Hypothalamus (tissue), 51 donors: ENCODE measurements at places on chromosomes 7 and 10.

DNA sequence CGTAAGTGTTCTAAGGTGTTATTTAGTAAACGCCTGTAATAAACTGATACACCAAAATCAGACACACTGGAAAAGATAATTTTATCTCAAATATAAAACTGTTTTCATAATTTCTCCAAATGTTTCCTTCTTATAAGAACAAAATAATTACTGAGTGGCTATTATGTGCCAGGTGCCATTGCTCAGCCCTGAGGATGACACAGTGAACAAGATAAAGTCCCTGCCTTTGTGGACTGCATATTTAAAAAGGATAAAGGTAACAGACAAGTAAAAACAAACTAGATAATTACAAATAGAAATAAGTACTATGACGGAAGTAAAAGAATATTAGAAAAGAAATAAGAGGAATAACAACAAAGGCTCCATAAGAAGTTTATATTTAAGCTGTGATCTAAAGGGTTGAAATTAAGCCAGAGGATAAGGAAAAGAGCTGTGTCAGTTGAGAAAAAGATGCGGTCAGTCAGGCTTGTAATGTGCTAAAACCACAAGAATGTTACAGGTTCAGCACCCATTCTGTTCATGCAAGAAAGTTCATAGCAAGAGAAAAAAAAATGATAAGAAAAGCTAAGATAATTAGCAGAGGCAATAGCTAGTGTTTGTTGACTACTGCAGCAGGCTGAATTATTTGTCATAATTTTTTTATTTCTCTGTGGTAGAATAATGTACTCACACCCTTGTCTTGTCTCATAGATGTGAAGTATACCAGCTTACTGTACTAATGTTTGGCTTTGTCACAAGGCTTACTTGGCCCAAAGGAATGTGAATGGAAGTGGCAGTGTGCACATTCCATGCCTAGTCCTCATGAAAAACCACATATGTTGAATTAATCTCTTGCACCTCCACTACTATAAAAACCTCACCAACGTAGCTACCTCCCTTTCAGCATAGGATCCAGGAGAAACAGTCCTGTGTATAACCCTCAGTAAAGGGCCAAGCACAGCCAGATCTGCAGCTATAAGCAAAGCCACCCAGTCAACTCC, 75.1 kb downstream of the CRPPA start:
- DNase-seq, result no peak

DNA sequence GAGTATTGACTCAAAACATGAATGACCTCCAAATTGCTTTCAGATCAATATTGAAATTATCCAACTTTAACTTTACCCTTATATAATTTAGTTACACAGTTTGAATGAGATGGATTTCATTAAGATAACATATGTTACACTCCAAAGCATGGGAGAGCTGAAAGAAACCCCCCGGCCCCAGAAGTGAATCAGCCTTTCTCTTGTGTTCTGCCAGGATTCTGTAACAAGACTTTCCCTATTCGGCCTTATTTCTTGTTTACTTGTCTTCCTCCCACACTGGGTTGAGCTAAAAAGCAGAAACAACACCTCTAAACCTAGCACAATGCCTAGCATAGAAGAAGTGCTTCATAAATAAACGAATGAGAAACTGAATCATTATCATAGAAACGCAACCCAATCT, 224.8 kb downstream of the ADAM12 start:
- no peak for DNase-seq

DNA sequence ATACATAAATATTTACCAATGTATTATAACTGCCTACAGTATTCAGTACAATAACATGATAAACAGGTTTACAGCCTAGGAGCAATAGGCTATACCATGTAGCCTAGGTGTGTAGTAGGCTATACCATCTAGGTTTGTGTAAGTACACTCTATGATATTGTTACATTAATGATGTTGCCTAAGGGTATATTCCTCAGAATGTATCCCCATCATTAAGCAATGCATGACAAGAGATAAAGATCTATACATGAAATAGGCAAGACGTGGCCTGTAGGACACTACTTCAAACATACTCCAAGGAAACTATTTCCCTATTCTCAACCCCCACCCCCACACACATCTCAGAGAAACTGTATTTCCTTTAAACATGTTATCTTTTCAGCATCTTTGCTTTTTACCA, 15.3 kb upstream of the ADAM22 start:
- DNase-seq, result no peak

- no peak for DNase-seq
These were observed 124.4 kb upstream of the TCERG1L start for GRCh38 chr10:131435760-131436457.
